Spleen (tissue), 13 donors: ENCODE measurements at places on chromosomes 7 and 10.

DNA sequence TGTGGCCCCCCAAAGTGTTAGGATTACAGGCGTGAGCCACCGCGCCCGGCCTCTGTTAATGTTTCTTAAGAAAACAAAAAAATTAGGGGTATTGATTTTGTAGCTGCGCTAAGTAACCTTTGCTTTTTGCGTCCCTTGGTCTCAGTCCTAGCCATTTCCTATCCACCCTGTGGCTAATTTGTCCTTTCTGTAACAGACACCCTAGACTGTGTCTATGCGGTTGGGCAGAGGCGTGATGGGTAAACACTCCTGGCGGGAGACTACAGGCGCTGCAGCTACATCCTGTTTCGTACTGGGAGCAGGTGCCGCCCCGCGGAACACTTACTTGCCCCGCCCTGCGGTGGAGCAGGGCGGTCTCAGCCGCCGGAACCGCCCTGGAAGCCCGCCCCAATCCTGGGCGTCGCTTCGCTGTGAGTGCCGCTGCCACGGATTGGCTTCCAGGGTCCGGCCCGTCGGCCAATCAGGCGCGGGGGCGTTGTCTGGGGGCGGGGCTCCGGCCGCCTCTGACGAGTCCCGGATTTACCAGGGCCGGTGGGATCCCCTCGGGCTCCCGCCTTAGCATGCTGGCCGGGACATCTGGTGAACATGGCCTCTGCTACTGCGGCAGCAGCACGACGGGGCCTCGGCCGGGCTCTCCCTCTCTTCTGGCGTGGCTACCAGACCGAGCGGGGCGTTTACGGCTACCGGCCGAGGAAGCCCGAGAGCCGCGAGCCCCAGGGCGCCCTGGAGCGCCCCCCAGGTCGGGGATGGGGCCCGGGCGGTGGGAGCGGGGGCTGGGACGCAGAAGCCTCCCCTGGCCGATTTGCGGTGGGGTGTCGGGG, at the start of gene DHTKD1:
Gene DHTKD1, plus strand, starts transcription at position 506 of the 821 bp plus-strand sequence. Its CDS starts 80 bp downstream, at position 586.
- DNase-seq: peak; percentile 100

DNA sequence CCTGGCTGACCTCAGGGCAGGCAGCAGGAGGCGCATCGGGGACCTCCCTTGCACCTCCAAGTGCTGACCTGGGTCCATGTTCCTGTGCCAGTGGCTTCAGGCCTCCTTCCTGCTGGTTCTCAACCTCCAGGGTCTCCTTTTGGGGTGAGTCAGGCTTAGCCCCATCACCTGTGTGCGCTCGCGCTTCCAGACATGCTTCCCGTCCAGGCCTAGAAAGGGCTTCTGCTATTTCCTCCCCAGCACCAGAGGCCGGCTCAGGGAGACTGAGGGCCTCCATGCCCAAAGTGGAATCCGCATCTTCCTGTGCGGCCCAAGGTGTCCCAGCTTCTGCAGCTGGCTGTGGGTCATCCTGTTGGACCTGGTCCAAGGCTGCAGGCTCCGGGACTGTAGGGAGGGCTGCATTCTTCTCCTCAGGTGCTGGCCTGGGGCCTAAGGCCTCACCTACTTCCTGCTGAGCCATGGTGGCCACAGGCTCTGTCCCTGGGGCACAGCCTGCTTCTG, 5.9 kb downstream of the NACAD start:
- no peak for DNase-seq

DNA sequence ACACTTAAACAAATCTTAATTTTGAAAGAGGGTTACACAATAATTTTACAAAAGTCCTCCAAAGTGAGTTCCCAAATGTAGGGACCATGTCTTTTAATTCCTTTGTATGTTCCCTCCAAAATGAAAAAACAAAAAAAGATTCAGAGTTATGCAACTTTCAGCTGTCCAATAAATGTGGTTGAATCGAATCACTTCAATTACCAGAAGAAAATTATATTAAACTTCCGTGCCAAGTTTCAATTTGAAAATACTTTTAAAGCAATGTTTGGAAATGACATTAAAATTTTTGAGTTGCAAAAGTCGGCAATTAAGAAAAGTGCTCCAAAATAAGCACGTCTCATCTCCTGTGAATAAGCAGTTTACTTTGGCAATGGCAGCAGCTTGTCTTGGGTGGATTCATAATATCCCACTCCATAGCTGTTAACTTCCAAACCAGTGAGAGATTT, 60.3 kb upstream of the C1GALT1 start:
- no peak for DNase-seq

- DNase-seq: no peak
Measured at GRCh38 chr10:122981066-122981464, 864 bp downstream of the PSTK start.

GRCh38 chr10:86283466-86284287, 82.9 kb downstream of the GRID1 start:
- DNase-seq: no peak

DNA sequence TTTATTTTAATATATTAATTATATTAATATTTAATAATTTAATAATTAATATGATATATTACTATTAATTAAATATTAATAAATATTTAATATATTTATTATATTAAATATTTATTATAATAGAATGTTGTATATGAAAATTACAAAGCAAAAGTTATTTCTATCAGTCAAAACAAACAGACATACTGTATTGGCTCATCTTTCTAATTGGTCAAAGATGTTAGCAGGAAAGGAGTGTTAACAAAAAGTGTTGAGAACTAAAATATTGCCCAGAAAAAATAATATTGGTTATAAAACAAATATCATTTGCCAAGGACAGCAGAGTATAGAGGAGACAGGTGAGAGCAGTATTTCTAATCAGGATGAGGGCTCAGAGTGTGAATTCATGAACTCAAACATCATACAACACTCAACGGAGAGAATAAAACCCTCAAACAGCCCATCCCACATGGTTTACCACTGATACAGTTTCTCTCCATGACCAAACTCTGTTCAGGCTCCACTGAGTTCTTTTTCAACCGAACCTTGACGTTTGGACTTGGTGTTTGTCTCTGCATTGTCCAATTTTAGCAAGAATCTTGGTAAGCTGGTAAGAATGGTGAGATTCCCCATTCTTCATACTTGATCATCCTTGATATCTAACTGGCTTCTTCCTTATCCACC, 58.0 kb downstream of the TSPAN12 start:
- no peak for DNase-seq

- DNase-seq: no peak
Measured at GRCh38 chr7:31788445-31788844, 101.4 kb downstream of the PPP1R17 start.

GRCh38 chr10:95049919-95050318, 19.4 kb downstream of the CYP2C8 start:
- no peak for DNase-seq

- no peak for DNase-seq
Measured at GRCh38 chr10:120327675-120328074, 129.4 kb upstream of the PLPP4 start.

DNA sequence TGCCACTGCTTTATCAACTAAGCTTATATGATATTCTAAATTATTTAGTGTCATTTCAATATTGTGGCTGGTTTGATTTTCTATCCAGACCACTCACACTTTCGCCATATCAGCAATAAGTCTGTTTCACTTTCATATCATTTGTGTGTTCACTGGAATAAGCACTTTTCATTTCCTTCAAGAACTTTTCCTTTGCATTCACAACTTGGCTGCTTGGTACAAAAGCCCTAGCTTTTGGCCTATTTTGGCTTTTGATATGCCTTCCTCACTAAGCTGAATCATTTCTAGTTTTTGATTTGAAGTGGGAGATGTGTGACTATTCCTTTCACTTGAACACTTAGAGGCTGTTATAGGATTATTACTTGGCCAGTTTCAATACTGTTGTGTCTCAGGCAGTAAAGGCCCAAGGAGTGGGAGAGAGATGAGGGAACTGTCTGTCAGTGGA, 120.9 kb upstream of the NAMPT start:
- no peak for DNase-seq

DNA sequence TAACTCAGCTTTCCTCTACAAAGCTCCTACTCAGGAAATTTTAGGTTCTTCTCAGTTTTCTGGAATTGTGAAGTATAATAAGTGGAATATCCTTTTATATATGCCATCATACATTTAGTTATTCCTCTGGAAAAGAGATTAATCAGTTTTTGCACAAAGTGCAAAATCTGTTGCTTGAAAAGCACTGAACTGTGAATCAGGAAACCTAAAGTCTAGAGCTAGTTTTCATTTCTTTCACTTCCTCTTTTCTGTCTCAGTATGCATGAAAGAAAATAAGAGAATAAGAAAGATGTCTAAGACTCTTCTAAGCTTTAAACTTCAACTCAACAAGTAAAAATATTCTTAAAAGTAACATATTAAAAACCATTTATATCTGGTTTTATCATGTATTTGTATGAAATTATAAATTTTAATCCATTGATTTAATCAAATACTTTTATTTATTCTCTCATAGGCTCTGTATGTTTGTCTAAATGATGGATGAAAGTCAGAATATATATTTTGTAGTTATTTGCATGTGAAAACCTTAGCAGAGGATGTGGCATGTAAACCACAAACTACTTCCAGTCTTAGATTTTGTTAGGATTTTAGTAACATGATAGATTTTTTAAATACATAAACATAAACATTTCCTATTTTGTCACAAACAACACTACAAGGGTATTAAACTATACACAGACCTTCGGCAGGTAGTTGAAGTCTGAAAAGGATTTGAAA, 1073.0 kb downstream of the XPNPEP1 start:
- no peak for DNase-seq

GRCh38 chr7:115340828-115341227, 418.9 kb downstream of the MDFIC start:
- no peak for DNase-seq

DNA sequence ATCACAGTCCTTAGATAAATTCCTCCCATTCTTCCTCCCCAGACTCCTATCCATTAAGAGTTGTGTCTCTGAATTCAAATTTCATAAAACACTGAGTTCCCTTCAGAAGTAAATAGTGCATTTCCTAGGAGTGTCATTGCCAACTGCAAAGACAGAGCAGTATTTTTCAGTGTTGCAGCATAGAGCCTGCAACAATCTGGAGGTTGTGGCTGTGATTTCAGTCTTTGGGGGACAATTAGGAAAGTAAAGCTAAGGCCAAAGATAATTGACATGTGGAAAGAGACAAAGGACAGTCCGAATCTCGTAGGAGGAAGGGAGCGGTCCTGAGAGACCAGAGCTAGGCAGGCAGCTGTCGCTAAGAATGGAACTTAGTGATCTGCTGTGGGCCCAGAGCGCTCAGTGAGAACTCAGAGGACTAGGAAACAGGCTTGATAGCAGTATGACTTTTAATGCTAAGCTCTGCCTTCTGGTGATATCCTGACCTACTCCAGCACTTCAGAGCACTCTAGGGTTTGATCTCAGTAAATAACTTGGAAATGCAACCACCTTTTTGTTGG, 46.2 kb downstream of the PRPF18 start:
- DNase-seq: no peak

GRCh38 chr7:23369100-23369499, 70.0 kb downstream of the MALSU1 start:
- DNase-seq: no peak

DNA sequence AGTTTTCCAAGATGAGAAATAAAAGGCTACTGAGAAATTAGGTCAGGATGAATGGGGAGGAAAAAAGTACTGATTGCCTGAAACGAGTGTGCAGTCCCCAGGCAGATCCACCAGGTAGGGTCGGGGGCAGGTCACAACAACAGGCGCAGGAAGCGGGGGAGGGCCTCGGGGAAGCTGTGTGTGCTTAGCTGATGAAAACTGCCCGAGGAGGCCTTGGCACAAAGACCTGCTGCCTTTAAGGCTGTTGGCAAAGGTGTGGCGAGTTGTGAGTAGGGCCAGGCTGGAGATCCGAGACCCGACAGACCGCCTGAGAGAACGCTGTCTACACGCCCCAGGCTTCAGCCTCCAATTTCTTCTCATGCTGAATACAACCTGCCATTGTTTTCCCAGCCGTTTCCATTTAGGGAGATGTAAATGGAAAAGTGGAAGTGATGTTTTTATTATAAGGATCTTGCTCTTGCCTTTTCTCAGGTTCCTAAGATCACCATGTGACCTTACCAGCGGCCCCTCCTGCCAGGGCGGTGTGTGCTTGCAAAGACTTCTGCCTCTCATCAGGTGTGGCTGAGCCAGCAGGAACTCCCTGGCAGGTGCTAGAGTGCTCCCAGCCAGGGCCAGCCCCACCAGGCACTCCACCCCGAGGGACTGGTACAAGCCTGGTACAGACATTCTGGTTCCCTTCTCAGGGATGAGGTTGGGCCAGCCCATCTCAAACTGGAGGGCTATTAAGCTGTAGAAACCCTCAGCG, 60.8 kb downstream of the DLG5 start:
- no peak for DNase-seq

- DNase-seq: no peak
Measured at GRCh38 chr7:151699928-151700319, 177.0 kb downstream of the PRKAG2 start.

GRCh38 chr7:85688712-85689111, 501.9 kb upstream of the SEMA3D start:
- no peak for DNase-seq

GRCh38 chr7:40583667-40584444, 449.1 kb downstream of the SUGCT start:
- no peak for DNase-seq

GRCh38 chr7:126881315-126881714, 371.4 kb downstream of the GRM8 start:
- DNase-seq: no peak
